ENCODE measurements at places on chromosomes 5 and 9.

DNA sequence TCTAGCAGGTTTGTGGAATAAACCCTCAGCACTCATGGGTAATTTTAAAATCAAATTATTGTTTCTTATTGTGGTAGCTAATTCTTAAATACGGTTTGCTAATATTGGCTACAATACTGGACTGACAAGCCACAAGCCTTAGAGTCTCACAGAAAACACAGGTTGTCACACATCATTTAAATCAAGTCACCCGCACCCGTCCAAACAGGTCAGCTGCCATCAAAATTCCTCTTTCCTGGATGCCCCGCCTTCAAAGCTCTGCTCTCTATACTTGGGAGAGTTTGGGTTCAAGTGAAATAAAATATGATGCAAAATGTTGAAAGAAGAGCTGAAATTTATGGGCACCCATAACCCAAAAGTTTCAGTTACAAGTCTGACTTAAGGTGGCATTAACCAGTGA is 12.3 kb upstream of the SUSD1 start:
- DNase-seq, result no peak

DNA sequence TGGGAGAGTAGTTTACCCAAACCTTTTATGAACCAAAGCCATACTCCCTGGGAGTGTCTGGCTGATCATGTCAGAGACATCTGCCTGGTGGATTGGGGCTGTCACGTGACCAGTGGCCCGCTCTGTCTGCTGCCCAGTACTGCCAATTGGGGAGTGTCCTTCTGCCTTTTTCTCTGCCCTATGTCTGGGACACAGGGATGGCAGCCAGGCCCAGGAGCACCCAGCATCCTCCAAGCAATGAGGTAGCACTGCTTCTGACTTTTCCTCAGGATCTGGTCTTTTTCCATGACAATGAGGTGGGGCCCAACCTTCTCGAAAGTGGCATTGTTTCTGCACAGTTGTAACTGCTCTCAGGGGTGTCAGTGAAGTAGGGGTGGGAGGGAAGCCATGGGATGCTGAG is 21.8 kb downstream of the DAPK1 start:
- no peak for DNase-seq

DNA sequence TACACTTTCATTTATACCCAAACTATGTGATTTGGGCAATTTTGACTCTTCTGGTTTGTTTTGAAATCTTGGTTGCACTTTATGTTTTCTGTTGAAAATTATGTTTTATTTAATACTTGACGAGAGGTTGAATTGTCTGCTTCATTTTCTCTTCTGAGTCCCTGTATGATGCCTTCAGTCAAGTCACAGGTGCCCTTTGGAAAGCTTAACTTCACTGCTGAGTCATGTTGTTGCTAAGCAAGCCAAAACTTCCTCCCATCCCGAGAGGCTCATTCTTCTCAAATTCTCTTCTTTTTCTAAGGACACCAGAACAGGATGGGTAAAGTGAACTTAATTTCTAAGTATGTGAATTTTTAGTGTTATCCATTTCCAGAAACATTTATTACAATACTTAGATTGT is 455.3 kb upstream of the PTGER4 start:
- DNase-seq, result no peak

DNA sequence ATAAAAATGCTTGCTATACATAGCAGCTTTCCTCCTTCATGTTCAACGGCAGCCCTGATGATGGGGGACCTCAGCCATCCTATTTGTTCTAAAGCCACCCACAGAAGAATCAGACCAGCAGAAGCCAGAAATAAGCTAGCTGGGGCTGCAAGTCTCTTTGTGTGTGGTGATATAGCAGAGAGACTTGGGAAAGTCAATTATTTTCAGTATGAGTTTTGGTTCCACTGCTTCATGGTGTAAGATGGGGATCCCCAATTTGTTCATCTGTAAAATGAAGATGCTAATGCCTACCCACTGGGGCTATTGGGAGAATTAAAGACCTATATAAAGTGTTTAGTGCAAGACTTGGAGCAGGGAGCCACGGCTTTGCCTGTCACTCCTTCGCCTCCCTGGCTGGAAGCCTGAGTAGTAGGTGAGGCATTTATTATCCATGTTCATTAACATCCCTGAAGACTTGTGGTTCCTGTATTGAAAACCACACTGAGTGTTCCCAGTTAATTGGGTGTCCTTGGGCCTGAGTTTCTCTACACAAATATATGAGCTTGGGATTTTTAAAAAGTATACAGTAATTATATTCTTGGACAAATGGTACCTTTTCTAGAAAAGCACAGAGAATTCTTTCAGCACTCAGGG is 210.1 kb upstream of the SLC24A2 start:
- DNase-seq, result no peak

GRCh38 chr5:102312586-102313370 is 16.7 kb upstream of the SLCO4C1 start:
- no peak for DNase-seq

GRCh38 chr9:73199886-73200285 is 48.2 kb downstream of the ANXA1 start:
- DNase-seq, result no peak

DNA sequence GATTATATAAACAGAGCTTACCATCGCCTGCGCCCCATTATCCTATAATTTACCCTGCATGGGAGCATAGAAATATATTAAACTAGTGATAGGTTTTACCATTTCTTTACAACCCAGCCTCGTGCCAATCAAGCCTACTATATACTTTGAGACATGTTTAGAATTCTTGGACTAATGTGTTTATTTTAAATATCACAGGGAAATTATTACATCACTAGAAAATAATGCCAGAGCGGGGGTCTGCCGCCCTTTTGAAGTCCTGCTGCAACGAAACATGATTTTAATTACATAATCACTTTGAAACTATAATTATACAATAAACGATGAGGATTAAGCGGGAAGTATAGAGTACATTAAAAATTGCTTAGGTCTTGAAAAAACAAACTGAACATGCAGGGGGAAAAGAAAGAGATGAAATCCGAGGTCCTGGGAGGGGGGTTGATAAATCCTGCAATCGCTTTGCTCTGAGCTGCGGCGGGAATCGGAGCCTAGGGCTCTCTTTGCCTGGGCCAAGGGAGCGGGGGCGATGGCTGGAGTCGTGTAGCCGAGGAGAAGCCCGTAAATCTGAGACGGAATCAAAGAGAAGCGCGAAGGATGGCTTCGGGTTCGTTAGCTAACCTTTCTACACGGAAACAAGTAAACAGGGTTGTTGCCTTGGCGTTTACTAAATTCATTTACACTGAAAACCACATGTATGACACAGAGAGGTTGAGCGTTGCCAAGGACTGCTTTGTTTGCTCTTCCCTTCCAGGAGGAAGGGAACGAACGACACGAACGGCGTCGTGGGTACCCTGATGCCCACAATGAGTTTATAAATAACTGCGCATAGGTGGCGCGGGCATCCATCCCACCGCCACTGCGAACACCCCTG is 127.6 kb downstream of the TMEM174 start:
- no peak for DNase-seq

DNA sequence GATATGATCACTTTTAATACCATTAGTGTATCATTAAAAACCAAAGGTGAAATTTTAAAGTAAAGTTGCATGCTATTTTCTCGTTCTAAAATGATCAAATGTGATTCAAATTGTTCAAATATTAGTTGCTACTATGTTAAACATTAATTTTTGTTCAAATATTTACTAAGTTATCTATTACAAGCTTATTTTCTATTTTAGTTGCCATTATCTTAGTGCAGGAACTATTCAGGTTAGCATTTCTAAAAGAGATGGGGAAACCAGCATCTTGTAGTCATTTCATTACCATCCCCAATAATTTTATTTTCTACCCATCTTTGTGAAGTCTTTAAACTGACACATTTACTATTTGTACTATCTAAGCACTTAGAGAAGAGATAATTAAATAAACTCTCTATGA is 166.0 kb downstream of the RFX3 start:
- DNase-seq, result no peak

GRCh38 chr5:78757269-78758053 is 108.9 kb upstream of the LHFPL2 start:
- DNase-seq, result no peak

GRCh38 chr5:138949988-138950387 is 74.9 kb upstream of the LRRTM2 start:
- no peak for DNase-seq

GRCh38 chr5:157046041-157046440 is 12.9 kb downstream of the HAVCR1 start:
- no peak for DNase-seq

DNA sequence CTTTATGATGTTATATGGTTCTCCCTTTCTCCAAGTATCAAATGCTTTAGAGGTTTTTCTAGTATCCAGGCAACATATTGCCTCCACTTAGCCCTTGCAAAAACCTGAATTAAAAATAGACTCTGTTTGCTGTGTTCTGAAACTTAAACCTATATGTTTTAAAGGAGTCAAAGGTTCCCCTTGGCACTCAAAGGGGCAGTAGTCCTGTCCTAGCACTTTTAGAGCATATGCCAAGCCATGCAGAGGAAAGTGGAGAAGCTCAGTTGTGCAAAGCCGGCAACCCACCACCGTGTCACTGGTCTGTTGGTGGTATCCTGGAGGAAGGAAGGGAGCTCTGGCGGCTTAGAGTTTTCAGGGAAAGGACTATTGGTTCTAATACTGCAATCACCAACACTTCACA is 154.3 kb downstream of the PIP5K1B start:
- DNase-seq, result no peak

DNA sequence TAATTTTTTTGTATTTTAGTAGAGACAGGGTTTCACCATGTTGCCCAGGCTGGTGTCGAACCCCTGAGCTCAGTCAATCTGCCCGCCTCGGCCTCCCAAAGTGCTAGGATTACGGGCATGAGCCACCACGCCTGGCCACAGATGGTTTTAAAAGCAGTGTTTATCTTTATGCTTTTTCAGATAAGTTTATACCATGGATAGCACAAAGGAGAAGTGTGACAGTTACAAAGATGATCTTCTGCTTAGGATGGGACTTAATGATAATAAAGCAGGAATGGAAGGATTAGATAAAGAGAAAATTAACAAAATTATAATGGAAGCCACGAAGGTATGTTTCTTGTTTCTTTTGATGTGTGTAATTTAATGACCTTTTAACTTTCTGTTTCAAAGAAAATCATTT is 35.1 kb downstream of the POLK start:
- DNase-seq, result no peak

GRCh38 chr9:90943341-90943740 is 141.7 kb downstream of the SYK start:
- no peak for DNase-seq

DNA sequence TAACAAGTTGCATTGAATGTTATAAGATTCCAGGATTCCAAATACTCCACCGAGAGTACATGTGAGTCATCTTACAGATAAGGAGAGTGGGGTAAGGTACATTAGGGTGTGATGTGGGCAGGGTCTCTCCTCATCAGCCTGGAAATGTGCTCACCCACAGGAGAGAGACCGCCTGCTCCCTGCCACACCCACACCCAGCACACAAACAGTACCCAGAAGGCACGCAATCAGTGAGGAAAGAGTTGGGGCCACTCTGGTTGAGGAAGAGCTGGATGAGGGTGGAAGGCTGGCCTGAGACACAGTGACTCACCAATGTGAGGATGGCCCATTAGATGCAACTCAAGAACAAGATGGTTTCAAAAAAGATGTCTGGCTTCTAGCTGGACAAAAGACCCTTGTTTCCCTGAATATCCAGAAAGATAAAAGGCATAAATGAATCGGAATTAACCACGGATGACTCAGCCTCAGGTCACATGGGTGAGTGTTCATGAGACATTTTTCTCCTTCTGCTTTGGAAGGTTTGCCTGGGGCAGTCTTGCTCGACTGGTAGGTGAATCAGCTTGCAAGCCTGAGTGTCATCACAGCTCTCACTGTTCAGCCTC is 51.1 kb upstream of the LHFPL2 start:
- no peak for DNase-seq

DNA sequence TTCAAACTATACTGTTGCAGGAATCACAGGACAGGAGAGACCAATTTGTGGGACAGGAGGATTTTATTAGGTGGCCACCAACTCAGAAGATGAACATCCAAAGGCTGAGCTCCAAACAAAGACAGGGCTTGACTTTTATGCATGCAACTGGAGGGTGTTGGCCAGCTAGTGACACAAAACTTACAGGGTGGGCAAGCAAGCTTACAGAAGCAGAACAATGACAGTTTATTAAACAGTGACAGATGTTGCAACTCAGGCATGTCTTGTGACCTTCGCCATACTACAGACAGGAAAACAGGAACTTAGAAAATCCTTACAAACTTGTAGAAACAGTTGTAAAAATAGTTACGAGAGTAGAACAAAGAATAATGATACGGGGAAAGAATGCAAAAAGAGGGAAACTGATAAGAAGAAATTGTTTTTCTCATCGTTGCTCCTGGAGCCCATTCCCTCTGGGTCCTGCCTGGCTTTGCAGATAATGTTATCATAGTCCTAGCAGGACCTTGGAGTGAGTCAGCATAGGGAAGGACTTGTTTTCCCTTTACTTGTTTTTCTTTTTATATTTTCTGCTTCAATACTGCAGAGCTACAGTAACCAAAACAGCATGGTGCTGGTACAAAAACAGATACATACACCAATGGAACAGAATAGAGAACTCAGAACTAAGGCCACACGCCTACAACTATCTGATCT is 2083.0 kb upstream of the ACO1 start:
- no peak for DNase-seq

DNA sequence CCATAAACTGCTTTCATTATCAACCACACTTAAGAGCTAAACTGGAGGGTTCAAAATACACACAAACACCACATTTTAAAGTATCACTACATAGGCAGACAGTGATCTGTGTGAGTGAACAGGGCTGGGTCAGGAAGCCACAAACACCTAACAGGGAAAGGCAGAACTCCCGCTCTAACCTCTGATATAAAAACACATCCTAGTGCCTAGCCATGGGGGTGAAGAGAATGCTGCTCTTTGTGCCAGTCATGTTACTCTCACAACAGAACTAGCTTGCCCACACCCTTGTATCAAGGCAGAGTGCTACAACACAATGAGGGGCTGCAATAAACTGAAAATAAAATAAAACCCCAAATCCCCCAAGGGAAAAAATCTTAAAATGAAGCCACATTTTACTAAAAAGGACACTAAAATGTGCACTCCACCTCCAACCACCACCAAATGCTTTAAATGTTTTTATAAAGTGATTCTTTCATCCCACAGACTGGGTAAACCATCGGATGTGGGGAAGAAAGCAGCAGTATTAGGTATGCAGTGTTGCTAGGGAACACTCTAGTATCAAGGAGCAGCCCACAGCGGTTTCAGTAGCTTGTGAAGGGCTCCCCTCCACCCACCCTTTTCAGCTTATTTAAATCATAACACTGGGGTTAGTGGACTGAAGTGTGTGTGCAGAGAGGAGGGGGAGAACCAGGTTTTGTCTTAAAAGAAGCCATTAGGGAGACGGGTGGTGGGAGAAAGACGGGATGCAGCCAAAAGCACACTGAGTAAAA is 64.5 kb downstream of the TMEM161B start:
- no peak for DNase-seq

DNA sequence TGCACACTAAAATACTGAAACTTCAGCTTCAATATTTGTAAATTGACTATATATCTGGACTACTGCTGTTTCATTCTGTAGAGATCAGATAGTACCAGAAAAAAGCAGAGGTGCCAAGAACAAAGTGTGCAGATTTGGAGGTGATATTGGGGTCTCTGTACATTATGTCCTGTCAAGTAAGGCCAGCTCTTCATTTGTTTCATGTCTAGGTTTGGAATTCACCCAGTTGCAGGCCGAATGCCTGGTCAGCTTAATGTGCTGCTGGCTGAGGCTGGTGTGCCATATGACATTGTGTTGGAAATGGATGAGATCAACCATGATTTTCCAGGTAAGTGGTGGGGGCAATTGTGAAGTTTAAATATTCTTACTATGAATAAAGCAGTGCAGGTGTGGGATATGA is 96.9 kb downstream of the NNT start:
- DNase-seq, result no peak

- DNase-seq, result no peak
These were observed 23.8 kb downstream of the SLC12A7 start for GRCh38 chr5:1088031-1088430.

- no peak for DNase-seq
These were observed 50.8 kb upstream of the CTNNA1 start for GRCh38 chr5:138702166-138703077.
